Activated CD4-positive, CD25-positive, alpha-beta regulatory T cell treated with anti-CD3 and anti-CD28 coated beads, Interleukin-2, amount 50 U/mL, for 16 hours (primary cell): ENCODE measurements at places on chromosomes 2 and 18.

DNA sequence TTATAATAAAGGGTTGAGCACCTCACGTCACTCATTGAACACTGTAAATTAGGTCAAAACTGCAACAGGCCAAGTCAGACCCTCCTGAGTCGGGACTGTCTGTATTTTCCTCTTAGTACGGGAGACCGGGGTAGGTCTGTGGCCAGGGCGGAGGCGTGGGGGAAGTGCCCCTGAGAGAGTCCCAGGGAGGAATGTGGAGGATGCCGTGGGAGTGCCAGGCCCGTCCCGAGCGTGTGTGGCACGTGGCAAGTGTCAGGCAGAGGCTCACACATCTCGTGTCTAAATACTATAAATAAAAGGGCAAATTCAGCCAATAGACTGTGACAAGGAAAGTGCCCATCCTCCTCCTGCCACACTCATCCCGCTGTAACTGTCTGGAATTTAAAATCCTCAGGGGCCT is 6.3 kb upstream of the HDAC4 start:
- DNase-seq = no peak

DNA sequence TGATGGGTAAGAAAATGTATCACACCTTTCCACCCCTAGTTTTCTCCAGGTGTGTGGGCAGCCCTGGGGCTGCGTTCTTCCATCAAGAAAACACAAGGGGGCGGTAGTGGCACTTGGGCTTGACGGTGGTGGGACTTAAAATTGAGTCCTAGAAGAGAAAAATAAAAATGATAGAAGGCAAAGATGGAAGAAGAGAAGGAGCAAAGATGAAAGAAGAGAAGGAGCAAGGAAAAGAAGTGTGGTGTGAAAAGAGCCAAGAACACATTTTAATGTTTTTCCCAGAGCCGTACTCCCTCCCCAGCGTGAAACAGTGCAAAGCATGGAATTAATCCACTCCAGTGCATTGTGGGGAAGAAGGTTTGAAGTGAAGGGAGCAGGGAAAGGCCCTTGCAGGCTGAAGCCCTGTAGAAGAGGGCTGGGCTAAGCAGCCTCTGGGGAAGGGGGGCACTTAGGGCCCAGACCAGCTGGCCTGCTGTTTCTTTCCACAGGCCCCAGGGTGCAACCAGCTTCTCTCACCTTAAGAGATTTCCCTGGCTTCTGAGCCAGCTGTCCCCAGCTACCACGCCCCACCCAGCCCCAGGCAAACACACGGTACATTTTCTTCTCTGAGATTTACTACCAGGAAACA is 256.8 kb downstream of the RNF152 start:
- no peak for DNase-seq

DNA sequence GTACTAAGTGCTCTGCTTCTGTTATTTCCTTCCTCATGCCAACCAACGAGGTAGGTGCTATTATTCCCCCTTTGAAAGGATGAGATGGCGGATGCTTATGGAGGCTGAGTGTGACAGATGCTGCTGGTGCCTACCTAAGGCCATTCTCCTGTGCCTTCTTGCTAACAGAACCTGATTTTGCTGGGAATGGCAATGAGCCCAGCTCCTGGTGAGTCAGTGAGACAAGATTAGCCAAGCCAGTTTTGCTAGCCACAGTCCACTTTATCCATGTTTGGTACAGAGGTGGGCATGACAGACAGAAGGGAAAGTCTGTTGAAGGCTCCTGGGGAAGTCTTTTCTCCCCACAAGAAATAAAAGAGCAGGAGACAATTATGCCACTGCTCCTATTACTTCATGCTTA is 43.7 kb upstream of the TMEM163 start:
- DNase-seq = no peak

DNA sequence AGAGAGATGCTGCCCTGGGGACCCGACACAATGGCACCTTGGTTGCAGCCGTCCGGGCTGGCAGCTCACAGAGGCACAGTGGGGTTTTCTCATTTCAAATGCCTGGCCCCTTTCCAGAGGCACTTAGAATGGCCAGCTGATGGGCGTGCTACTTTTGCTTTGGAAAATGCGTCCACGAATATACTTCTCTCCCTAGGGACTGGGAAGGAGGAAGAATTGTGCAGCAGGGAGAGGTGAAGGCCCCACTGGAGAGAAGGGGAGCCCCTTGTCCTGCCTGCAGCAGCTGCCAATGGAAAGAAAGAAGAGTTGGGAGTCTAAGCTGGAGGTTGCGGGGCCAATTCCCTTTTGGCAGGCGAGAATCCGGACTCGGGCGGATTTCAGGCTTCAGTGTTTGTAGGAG is 1.1 kb upstream of the MAL start:
- DNase-seq = no peak

GRCh38 chr18:38933910-38934510 is 1368.4 kb upstream of the CELF4 start:
- no peak for DNase-seq

DNA sequence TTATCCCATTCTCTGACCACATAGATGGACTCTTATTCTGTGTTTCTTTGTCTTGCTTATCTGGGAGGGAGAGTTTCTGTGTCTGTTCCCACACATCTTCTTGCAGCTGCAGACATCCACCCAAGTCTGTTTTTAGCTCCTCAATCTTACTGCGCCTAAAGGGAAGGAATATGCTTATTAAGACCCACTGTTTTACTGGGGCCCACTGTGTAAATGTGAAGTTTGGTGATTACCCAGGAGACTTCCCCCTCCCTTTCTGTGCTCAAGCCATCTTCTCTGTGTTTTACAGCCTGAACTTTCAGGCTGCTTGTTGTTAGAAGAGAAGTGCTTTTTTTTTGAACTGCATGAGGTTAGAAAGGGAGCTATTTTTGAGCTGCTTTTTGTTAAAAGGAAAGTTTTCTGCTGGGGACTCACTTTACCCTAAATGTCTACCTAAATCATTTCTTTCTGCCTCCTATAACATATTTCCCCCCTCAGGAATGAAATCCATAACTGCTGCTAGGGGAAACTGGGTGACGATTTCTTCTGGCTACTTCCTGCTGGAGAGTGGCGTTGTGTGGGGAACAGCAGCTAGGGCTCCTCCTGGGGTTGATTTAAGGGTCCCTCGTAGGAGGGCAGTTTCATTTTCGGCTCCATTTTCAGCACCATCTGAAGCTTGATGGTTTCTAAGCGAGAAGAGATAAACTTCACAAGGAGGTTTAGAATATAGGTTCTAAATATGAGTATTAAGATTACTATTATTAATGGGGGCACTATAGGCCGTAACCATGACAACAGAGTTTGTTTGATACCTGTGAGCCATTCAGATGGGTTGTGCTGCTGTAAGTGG is 39.5 kb upstream of the GMCL1 start:
- no peak for DNase-seq

DNA sequence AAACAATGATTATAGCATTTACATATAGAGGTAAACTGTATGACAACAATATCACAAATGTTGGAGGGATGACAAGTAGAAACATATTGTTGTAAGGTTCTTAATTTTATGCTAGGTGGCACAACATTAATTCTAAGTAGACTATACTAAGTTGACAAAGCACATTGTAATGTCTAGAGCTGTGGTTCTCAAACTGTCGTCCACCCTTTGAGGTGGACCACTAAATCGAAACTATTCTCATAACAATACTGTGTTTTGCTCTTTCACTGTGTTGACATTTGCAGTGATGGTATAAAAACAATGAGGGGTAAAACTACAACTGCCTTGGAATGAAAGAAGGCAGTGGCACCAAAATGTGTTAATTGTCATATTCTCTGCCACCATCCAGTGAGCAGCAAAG is 66.1 kb downstream of the METTL8 start:
- no peak for DNase-seq

- DNase-seq = no peak
These were observed 15.1 kb downstream of the SPTBN1 start for GRCh38 chr2:54471221-54471711.

DNA sequence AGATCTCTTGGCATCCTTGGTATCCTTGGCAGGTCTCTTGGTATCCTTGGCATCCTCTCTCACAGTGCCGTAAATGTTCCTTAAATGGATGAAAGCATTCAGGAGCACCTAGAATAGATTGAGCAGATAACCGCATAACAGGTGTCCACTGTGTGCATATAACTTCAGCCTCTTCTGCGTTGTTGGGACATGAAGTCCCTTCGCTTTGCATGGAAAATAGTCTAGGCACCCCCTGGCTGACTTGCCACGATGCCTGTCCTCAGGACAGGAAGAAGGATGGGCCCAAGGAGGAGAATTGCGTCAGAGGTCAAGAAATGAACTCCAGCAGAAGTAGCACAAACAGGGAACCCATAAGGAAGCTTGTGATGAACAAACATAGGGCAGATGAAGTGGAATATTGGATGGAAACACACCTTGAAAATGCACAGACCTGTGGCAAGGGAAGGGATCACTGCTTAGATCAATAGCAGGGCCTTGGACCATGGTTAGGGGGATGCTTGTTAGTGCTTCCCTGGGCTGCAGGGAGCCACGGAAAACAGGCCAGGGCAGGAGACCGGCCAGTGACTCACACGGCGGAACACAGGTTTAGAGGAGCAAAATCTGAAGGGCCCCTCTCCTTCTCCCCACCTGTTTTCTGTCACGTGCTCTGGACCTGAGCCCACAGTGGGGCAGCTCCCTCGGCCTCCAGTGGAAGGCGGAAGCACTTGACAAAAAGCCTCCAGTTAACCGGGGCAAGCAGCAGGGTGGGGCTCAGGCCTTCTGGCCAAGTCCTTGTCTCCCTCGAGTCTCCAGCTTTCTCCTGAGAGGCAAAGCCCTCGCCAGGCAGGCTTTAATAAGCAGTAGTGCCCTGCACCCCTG is 99.2 kb upstream of the ASAP2 start:
- DNase-seq = no peak

- DNase-seq = no peak
These were observed 12.3 kb downstream of the YIPF4 start for GRCh38 chr2:32290000-32290339.

GRCh38 chr2:215540658-215541057 is 104.8 kb upstream of the FN1 start:
- DNase-seq = no peak

GRCh38 chr18:24923138-24923537 is 428.8 kb downstream of the ZNF521 start:
- no peak for DNase-seq

DNA sequence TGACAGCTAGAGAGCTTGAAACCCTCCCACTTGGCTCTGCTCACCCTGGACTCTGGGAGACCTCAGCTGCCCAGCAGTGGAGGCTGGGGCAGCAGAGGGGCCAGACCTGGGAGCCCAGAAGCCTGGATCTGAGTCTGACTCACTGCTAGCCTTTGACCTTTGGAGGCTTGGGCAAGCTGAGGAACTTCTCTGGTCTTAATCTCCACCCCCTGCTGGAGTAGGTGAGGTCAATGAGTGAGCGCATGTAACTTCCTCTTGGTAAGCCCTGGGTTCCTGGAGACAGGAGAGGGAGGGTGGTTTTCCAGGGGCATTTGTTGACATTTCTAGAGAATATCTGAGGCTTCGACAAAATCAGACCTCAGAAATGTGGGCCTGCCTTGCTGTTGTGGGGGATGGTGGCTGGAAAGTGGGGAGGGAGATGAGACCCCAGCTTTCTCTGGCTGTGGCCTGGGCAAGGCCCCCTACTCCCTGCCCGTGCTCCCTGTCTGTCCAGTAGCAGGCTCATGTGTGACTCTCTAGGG is 73.0 kb upstream of the YWHAQ start:
- no peak for DNase-seq

DNA sequence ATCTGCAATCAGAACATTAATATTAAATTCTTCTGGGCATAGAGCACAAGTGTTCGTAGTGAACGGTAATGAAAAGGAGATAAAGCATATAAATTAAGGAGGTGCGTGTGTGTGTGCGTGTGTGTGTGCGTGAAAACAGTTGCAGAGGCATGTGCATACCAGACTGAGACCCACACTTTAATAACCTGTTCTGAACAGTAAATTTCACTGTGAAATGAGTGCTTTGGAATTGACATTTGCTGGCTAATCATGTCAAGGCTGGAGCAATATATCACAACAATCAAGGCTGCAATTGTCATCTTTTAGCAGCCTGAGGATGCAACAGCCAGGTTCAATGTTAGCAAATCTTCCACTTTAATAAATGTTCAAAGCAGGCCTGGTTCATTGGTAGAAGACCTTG is 57.9 kb downstream of the DCDC2C start:
- DNase-seq = no peak

DNA sequence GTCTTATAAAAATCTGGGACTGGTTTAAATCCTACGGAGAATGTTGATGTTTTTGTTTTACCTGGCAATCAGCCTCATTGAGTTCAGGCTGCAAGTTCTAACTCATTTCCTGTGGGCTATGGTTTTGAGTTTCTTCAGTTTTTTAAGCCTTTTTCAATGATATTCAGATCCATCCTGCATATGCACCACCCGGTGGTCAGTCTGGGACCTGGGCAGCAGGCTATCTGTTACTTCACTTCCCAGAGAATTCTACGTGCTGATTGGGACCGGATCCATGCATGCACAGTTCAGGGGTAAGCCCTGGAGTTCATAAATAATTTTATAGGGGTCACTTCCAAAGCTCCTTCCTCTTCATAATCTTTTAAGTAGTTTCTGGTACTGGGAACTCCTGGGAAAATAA is 339.2 kb upstream of the HNRNPA3 start:
- no peak for DNase-seq

DNA sequence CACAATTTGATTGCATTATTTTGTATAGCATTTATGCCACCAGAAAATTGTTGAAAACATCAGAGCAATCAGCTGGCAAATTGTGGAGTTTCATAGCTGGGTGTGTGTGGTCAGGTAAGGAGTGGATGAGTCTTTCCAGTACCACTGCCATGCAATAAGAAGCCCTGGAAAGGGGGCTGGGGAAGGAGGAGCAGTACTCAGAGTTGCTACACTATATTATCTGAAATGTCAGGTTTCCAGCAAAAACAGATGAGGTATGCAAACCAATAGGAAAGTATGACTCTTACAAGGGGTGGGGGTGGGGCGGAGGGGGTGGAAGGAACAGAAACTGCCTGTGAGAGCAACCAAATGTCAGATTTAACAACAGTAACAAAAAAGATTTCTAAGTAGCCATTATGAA is 112.2 kb downstream of the SOS1 start:
- no peak for DNase-seq

- no peak for DNase-seq
These were observed 106.7 kb downstream of the MEIS1 start for GRCh38 chr2:66541646-66542045.

- DNase-seq = no peak
These were observed 6.6 kb upstream of the CYP27C1 start for GRCh38 chr2:127226520-127227263.

GRCh38 chr18:23365602-23366001 is 87.5 kb upstream of the RIOK3 start:
- no peak for DNase-seq

- no peak for DNase-seq
These were observed 24.2 kb downstream of the RHBDD1 start for GRCh38 chr2:226860087-226860486.

DNA sequence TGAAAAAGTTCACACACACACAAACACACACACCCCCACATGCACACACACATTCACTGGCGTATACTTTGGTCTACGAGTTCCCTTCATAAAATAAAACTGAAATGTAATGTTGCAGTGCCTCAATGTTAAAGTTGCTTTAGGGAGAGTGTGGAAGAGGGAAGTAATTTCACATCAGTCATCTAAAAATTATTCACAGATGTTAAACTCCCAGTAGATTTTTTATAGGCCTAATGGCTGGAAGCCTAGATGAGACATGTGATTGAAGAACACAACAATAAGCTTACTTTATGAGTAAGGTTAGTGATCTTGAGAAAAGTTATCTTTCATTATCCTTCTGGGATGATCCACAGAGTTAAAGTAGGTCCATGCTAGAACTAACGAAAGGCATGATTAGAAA is 506.7 kb upstream of the CNTNAP5 start:
- DNase-seq = no peak
